ENCODE measurements at places on chromosomes 7 and 10.

- DNase-seq, result no peak
These were observed 59.2 kb downstream of the RNLS start for GRCh38 chr10:88523739-88524400.

DNA sequence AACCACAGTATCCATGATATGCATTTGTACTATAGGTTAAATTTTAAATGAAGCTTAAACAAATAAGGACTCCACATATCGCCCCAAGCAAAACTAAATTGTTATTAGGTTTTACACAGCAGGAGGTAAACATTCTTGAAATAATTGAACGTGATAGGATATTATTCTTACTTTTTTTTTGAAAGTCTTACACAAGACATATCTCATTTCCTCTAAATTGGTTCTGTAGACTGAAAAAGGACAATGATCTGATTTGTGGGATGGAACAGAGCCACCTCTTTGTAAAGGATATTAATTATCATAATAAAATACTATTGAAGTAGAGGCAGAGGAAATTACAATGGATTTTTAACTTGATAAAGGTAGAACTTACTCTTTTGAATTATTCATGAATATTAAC lies 155.1 kb upstream of the SEMA3D start:
- no peak for DNase-seq

DNA sequence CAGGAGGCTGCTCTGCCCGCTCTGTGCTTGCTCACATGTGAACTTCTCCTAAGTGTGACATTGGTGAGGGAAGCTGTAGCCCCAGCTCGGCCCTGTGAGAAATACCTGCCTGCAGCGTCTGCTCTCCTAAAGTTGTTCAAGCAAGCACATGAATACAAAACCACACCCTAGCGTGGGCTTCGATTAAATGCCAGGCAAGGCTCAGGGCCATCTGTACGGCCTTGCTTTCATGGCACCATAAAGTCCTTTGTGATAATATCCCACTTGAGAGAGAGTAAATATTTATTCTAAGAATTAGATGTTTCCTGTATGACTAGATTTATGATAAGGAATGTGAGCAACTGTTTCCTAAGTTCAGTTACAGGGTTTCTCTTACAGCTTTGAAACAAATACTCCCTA lies 262.8 kb upstream of the KLF14 start:
- DNase-seq, result no peak

DNA sequence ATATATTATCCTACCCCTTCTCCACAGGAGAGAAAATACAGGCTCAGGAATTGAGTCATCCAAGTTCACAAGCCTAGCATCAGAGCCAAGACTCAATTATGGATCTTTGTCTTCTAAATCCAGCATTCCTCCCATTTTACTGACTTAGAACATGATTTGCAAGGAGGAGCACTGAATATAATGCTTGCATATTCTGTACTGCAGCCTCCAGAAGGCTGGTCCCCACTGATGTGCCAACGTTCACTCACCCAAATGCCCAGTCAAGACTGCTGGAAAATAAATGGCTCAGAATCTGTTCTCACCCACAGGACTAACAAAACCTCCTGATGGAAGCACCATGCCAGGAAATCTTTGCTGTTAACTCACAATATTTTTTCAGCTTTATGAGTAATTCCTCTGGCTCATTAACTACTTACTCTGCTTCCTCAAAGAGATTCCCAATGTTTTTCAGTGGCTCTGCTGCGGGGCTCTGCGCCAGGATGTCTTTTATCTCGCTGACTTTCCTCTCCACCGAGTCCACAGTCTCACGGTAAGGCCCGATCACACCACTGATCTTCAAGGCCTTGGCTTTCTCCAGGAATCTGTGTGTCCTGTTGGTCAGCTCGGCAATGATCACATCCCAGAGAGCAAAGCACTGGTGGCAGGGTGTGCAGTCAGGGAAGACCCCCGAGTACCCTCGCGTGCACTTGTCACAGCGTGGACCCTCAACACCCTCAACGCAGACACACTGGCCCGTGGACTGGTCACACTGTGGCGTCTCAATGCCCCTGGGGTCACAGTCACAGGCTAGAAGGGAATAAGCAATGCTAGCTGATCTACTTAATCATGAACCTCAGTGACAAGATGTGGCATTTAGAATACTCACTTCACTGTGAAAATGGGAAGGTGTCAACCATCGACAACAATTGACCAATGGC lies 48.8 kb downstream of the DLD start:
- peak; percentile 61 for DNase-seq

GRCh38 chr7:85693326-85693725 lies 506.5 kb upstream of the SEMA3D start:
- DNase-seq, result no peak

GRCh38 chr7:131067220-131067619 lies 260.5 kb upstream of the MKLN1 start:
- DNase-seq, result no peak
